ENCODE measurements at places on chromosomes 7 and 10.

DNA sequence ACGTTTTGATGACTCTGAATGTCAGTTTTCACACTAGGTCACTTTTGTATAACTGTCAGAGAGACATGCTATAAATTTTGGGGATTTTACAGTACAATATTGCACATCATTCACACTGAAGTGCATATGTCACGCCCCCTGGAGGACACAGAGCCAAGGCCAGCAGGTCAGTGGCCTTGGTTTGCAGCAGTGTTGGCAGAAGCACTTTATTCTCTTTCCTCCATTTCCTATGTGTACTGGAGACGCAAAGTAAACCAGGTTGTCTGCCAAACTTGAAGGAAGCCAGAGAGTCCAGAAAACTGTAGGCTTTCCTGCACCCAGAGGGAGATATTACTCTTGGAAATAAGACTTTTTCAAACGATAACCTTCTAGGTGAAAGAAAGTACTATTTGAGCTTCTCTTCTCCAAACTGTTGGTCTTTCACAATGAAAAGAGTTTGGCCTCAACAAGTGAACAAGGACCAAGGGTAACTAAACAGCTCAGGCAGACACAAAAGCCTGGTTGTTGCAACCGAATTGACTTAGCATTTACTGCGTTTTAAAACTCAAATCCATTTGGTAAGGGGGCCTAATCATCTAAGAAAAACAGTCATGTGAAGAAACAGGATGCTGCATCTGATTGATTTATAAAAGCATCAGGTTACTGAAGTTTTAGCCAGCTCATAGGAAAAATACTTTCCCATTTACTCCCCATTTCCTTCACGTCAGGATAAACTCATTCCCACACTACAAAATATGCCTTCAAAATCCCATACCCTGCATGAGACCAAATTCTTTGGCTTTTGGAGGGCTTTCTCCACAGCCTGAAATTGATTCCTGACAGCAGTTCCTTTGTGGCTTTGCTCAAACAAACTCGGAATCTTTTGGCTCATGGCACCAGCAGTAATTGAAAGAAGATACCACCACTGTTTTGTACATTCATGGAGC lies 83.0 kb upstream of the SEC61G start:
- H3K36me3 ChIP-seq: no peaks in the 10 kb centered on the region
- no peaks in the 10 kb centered on the region for H3K27me3 ChIP-seq
- peak; percentile 14 for DNase-seq

GRCh38 chr7:100396421-100396982 lies 23.2 kb downstream of the PILRA start:
- no peaks in the 10 kb centered on the region for H3K4me1 ChIP-seq
- no peaks in the 10 kb centered on the region for H3K36me3 ChIP-seq
- no peak for DNase-seq

- no peak overlapping the region for H3K4me3 ChIP-seq
- H3K27ac ChIP-seq: no peak overlapping the region
- no peaks in the 10 kb centered on the region for H3K36me3 ChIP-seq
- no peaks in the 10 kb centered on the region for H3K4me1 ChIP-seq
- no peak for DNase-seq
These were observed 30.0 kb upstream of the SEM1 start for GRCh38 chr7:96739609-96740008.

DNA sequence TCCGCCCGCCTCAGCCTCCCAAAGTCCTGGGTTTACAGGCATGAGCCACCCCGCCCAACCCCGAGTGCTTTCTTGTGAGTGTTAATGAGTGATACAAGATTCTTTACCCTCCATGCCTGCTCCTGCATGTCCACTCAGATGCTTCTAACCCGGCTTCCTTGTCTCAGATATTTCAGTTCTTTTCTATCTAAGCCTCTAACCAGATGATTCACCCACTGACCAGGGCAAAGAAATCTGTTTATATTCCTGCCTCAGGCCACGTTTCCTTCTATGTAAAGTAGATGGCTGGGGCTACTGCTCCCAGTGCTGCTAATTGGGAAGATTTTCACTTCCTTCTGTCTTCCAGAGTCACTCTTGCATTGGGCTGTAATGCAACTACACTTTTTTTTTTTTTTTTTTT lies 395.1 kb upstream of the ANKRD30A start:
- H3K27ac ChIP-seq: no peak overlapping the region
- H3K4me3 ChIP-seq: no peak overlapping the region
- no peaks in the 10 kb centered on the region for H3K4me1 ChIP-seq
- no peak for DNase-seq
- no peaks in the 10 kb centered on the region for H3K27me3 ChIP-seq

GRCh38 chr7:16235147-16236114 lies 185.9 kb downstream of the CRPPA start:
- no peak for DNase-seq
- H3K27ac ChIP-seq: no peak overlapping the region
- H3K36me3 ChIP-seq: no peaks in the 10 kb centered on the region

GRCh38 chr10:110708776-110709443 lies 64.8 kb downstream of the RBM20 start:
- no peaks in the 10 kb centered on the region for H3K36me3 ChIP-seq
- H3K4me1 ChIP-seq: no peaks in the 10 kb centered on the region
- no peak overlapping the region for H3K27ac ChIP-seq
- H3K4me3 ChIP-seq: no peak overlapping the region
- no peaks in the 10 kb centered on the region for H3K27me3 ChIP-seq

GRCh38 chr10:70753841-70754621 lies 31.1 kb downstream of the TBATA start:
- H3K27me3 ChIP-seq: no peaks in the 10 kb centered on the region
- H3K4me3 ChIP-seq: no peak overlapping the region

DNA sequence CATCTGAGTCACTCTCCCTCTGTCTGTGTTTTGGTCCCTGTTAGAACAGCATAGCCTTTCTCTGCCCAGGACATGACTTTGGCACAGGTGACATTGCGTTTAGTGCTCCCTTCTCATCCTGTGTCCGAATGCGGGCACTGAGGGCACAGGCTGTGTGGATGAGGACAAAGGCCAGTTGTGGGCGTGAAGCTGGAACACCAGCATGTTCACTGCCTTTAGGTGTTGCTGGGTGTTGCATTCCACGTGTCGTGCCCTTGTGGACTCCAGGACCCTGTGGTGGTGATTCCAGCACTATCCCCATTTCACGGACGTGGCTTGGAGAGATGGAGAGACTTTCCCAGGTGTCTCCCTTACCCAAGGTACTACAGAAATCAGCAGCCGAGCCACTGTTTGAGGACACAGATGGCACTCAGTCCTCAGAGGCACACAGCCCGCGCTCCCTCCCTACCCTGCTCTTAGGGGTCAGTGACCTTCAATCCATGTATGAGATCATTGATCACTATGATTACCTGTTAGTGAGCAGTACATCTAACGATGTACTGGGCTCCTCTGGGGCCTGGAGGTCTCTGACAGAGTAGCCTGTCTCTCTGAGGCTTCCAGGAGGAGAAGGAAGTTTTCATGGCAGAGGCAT lies 917 bp upstream of the CNPY1 start:
- DNase-seq: no peak
- no peaks in the 10 kb centered on the region for H3K36me3 ChIP-seq
- no peak overlapping the region for H3K27ac ChIP-seq
- H3K4me3 ChIP-seq: no peak overlapping the region
- no peaks in the 10 kb centered on the region for H3K4me1 ChIP-seq

DNA sequence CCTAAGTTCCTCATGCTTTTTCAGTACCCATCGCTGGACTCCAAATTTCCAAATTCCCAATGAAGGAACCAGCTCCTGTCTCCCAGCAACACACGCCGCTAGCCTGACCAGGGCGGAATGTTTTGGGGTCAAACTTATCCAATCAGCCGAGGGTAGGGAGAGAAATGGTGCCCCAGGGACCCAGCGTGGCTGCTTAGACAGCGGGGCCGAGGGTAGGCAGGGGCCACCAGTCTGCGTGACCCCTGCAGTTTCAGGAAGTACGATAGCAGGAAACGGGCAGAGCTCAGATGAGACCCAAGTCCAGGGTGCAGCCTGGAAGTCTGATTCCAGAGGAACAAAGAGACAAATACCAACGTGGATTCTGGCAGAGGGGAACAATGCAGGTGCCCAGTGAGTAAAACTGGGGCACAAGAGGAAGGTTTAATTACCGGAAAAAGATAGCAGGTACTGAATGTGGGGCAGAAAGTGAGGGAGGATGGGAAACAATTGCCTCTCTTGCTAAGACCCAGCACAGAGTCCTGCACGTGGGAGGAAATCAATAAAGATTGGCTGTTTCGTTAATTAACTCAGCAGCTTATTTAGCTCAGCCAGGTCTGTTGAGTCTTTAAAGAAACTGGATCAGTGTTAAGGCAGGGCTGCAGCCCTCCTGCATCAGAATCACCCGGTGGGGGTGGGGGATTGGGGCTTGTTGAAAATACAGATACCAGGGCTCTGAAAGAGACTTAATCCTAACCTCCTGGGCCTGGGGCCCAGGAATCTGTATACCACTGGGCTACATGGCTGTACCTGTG lies 50.4 kb upstream of the NFE2L3 start:
- H3K27ac ChIP-seq: no peak overlapping the region
- H3K27me3 ChIP-seq: no peaks in the 10 kb centered on the region
- no peaks in the 10 kb centered on the region for H3K36me3 ChIP-seq

Measured in thyroid gland (tissue), 4 donors.